ENCODE measurements at places on chromosomes 2 and 18.

GRCh38 chr18:24491927-24492834, 31.7 kb downstream of the HRH4 start:
- peak; percentile 25 for DNase-seq

- DNase-seq = no peak
Observed at GRCh38 chr2:11420190-11420589, 45.8 kb downstream of the E2F6 start.

DNA sequence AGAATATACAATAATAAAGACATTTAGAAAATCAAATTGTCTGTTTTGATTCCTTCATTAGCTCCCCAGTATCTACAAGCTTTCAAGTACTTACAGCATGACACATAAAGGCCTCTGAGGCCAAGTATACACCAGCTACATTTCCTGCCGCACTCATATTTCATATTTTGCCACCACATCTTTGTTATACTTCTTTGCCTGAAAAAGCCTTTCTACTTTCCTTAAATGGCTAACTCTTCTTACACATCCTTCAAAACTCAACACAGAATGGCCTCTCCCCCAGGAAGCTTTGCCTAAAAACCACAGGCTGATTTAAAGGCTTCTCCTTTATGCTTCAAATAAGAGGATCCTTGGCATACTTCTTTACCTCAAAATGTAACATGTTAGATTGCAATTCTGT, 4.5 kb downstream of the STK17B start:
- DNase-seq = no peak

DNA sequence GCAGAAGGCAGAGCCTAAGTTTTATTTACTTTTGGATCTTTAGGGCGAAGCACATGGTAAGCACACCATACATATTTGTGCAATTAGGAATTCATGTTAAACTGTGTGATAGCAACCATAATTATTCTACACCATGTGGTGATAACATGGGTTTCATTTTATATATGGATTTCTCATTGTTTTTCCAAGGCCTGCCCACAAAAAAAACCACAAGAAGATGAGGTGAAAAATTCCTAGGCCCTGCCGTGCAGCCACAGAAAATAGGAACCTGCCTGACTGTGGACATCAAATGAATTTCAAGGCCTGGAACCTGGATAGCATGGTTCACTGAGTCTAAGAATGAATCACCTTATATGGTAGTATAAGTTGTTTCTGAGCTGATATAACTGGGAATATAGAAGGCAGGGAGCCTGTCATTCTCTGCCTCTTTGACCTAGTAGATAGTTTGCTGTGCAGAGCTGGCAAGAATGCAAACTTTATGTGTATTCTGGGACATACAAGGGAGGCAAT, 22.4 kb upstream of the SSB start:
- DNase-seq = no peak

GRCh38 chr2:41937921-41938708, 109.7 kb upstream of the PKDCC start:
- DNase-seq = no peak

GRCh38 chr2:157355618-157356017, 30.0 kb upstream of the ERMN start:
- no peak for DNase-seq

DNA sequence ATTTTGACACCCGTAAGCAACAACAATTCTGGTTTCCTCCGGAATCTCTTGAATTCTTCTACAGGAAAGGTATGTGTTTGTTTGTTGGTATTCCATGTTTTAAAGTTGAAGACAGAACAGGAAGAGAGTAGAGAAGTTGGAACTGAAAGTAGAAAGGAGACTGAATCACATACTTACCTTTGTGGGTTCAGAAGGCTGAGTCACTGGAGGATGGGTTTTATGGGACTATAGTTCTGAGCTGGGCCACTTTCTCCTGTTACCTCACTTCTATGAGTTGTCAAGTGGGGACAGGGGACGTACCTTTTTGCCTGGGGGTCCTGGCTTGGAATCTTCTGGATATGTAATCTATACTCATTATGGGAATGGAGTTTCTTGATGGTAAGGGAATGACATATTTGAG, 40.9 kb downstream of the KDM3A start:
- DNase-seq = no peak

DNA sequence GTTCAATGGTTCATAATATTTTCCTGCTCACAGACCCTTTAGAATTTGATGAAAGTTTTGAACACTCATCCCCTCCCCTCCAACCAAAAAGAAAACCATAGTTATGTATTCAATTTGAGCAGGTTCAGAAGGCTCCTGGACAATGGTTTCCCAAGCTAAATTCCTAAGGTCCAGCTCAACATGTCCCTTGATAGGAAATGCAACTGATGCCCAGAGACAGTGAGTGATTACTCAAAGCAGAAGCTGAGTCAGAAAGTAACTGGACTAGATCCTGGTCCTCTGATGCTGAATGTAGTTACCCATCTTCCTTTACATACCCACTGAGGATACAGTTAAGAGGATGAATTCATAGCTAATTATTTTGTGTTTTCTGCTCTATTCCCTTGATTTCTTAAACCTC, 218.9 kb upstream of the NCKAP5 start:
- DNase-seq = no peak

DNA sequence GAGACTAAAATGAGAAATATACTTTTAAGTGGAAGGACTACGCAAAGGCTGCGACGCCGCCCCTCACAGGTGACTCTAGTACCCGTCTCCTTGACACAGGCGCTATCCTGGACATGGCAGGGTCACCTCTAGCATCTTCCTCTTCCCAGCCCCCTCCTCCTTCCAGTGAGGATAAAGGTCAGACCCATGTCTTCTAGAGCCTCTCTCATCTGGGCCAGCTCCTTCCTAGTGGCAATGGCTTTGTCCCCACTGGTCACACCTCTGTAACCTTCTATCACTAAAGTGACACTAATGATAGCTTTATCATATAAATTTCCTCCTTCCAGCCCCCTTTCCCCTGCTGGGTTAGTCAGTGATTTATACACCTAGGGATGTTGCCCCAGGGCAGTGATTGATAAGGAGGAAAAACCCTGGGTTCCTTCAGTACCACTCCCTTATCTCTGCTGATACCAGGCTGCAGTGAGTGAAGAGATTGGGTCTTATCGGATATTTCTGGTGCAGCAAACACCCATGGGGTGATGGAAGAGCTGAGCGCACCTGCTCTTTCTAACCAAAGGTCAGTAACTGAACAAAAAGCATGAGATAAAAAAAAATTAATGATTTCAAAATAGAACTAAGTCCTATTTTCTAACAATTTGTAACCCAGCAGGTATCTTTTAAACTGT, 62.0 kb upstream of the FZD5 start:
- no peak for DNase-seq
